Neuronal stem cell (in vitro differentiated cells): ENCODE measurements at places on chromosomes 7 and 10.

DNA sequence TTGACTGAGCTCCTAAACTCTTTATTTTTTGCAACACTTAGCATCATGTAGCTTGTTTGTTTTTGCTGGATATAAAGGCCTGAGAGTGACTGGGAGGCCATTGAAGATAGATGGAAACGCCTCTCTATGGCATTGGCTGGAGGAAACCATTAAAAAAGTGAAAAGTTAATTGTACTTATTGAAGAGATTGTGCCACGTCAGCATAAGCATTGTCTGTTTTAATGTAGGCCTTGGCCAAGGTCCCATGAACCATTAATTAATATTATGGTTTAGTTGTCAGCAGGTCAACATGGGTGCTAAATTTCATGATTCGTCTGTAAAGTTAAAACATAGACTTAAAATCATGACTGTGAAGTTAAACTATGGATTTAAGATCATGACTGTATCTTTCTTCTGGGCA, 178.6 kb downstream of the GATA3 start:
- DNase-seq = no peak

GRCh38 chr10:59333701-59334100, 28.6 kb downstream of the FAM13C start:
- no peak for DNase-seq

- DNase-seq = no peak
These were observed 159.5 kb upstream of the ZMIZ1 start for GRCh38 chr10:78909221-78909620.

- DNase-seq = no peak
These were observed 55.1 kb downstream of the SDK1 start for GRCh38 chr7:3356173-3356572.

- DNase-seq = no peak
These were observed 11.7 kb downstream of the PTPRE start for GRCh38 chr10:127918572-127918971.

- DNase-seq = no peak
These were observed 186.3 kb downstream of the IPMK start for GRCh38 chr10:58081353-58081752.

GRCh38 chr7:47697543-47697942, 115.6 kb upstream of the TNS3 start:
- DNase-seq = no peak

GRCh38 chr7:132092106-132092505, 484.2 kb downstream of the PLXNA4 start:
- DNase-seq = no peak

DNA sequence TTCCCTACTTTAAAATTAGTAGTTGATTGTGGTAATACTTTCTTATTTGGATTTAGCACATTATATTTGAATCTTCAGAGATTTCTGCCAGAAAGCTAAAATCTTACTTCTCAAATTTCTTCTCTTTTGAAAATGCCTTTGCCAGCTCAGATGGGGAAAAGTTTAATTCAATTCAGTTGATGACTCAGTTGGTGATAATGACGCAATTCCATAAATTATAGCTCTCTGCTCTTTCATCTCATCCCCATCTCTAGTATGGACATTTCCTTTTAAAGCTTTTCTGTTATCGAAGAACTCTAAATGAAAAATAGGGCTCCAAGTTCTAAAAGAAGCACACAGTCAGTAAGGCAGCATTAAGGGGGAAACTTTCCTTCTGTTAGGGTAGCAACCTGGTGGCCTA, 25.5 kb downstream of the RNLS start:
- no peak for DNase-seq

DNA sequence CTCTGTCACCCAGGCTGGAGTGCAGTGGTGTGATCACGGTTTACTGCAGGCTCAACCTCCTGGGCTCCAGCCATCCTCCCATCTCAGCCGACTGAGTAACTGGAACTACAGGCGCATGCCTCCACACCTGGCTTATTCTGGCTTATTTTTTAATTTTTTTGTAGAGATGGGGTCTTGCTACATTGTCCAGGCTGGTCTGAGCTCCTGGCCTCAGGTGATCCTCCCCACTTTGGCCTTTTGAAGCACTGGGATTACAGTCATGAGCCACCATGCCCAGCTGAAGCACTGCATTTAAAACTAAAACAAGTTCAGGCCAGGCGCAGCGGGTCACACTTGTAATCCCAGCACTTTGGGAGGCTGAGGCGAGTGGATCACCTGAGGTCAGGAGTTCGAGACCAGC, 8.0 kb downstream of the SH3PXD2A start:
- no peak for DNase-seq

GRCh38 chr10:6757158-6757557, 177.1 kb upstream of the PRKCQ start:
- DNase-seq = no peak

- no peak for DNase-seq
These were observed 82.6 kb upstream of the CELF2 start for GRCh38 chr10:10935032-10935431.

- no peak for DNase-seq
These were observed 201.9 kb upstream of the SHH start for GRCh38 chr7:156014201-156014600.

GRCh38 chr7:75850235-75850634, 28.6 kb upstream of the RHBDD2 start:
- no peak for DNase-seq

- DNase-seq = no peak
These were observed 7.4 kb downstream of the HK1 start for GRCh38 chr10:69285699-69286098.

- no peak for DNase-seq
These were observed 373.3 kb upstream of the GALNT17 start for GRCh38 chr7:70758646-70759045.

DNA sequence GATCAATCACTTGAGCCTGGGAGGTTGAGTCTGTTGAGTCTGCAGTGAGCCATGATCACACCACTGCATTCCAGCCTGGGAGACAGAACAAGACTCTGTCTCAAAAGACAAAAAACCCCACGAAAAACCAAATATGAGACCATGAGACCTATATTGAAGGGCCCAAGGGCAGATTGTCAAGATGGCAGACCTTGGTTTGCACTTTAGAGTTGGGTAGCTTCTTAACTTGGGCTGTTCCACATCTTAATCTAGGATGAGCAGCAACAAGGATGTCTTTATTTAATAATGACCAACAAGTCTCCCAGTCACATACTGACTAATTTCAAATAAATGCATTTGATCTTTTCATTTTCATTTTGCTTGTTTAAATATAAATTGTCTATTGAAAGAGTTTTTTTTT, 43.8 kb downstream of the KAT6B start:
- DNase-seq = no peak

DNA sequence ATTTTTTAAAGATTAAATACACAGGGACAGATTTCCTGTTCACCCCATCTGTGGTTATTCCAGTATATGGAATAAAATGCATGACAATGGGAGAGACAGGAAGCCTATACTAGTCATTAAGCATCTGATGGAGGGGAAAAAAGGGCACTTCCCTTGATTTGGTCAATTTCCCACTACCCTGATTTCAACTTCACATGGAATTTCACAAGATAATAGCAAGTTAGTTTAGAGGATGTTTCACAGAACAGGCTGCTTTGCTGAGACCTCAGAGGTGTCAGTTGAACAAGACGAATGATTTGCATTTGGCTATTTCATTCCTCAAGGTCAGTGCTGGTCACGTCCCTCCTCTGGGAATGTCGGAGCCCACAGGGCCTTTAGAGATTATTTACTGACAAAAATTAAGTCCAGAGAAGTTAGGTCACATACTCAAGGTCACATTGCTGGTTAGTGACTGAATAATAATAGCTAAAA, 4.7 kb upstream of the ITPRIP start:
- no peak for DNase-seq

DNA sequence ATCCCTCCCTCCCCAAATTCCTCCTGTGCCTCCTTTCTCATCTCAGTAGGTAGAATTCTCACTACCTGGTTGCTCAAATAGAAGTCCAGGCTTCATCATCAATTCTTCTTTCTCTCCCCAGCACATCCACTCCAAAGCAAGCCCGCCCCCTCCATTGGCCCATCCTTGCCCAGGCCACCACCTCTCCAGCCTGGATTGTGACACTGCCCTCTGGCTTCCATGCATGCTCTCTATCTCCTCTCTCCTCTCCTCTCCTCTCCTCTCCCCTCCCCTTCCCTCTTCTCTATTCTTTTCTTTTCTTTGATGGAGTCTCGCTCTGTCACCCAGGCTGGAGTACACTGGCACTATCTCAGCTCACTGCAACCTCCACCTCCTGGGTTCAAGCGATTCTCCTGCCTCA, 144.9 kb downstream of the UBE2H start:
- no peak for DNase-seq

DNA sequence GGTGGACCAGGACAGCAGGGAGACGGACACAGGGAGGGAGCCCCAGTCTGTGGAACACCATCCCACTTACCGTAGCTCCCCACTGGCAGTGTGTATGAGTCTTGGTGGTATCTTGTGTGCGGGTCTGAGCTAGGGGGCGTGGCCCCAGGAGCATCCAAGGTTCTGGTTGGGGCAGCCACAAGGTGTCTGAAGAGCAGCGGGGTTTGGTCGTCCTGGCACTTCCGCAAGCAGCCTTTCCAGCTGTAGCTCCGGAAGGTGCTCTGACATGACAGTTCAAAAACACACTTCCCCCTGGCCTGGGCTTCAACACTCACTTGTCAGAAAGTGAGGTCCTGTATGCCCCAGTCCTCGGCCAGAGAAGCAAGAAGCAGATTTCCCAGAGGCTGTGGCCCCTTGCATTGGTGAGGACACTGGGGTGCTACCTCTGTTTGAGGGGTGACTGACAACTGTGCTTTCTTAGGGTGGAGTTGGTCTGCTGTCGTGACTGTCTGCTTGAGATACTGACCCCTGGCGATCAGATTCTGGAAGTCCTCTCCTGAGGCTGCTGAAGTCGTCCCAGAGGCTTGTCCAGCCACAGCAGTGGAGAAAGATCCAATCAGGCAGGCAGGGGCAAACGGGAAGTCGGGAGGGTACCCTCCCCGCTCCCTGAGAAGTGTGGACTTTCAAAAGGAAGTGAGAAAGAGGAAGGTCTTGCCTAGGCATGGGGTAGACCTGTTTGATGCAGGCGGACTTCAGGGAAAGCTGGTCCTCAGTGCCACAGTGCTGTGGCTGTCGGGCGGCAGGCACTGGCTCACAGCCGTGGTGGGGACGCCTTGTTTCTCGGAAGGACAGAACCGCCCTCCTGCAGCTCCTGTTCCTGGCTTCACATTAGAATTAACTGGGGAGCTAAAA, 51.4 kb upstream of the PFKFB3 start:
- no peak for DNase-seq

- DNase-seq = no peak
These were observed 3.2 kb downstream of the ZNF800 start for GRCh38 chr7:127389321-127389720.

DNA sequence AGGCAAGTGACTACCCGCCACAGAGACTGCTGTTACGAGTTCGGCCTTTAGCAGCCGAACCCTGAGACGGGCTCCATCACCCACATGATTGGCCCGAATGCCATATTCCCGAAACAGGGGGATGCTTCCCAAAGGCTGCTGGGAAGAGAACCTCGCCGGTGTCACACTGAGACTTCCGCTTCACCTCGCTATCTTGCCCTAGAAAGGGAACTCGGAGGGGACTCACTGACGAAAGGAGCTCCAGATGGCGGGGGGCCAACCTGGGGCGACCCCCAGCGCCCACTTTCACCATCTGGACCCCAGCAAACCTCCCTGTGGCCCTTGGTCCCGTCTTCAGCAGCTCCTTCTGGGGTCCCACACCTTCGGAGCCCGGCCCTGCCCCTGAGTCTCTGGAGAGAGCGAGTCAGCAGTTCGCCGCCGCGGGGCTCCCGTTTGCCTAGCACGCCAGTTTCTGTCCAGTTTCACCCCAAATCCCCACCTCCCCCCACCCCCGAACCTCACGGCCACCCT, 529 bp downstream of the HPS1 start:
- peak; percentile 30 for DNase-seq

GRCh38 chr10:19316204-19316870, 267.7 kb downstream of the MALRD1 start:
- no peak for DNase-seq

DNA sequence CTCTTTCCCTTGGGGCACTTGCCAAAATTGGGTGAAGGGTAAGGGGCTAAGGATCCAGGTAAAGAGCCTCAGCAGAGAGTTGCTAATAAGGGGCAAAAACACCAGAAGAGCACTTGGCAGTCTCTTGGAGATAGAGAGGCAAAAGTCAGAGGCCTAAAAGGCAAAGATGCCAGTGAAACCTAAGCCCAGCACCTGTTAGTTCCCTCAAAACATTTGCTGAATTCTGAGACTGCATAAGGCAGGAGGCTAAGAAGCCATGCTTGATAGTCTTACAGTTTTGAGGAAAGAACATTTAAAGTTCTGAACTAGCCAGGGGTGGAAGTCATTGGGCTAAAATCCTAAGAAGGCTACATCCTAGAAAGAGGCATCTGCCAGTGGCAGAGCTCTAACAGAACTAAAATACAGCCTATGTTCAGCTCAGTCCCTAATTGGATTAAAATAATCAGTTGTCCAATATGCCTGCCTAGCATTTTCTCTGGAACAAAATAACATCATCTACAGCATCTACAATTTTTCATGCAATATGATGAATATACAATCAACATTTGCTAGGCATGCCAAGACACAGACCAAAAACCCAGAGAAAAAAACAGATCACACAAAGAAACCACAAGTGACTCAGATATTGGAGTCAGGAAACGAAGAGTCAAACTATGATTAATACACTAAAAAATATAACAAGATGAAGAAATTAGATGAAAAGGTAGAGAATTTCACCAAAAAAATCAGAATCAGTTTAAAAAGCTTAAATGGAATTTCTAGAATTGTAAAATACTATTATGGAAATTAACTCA, 7.7 kb downstream of the HTR7 start:
- no peak for DNase-seq

DNA sequence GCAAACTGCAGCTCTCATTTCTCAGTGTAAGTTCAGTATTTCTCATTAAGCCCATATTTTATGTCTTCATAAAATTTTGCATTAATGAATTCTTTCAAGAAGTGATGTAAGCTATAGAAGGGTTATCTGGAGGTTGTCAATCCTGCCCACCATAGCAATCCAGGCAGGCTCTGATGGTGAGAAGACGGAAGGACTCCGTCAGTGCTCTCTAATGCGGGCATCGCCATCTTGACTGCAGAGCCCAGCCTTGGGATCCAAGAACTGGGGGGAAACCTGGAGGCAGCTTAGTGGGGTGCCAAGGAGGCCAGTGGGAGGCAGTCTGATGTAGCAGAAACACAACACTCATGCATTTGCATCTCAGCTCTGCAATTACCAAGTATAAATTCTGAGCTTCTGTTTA, 707.4 kb upstream of the NRP1 start:
- DNase-seq = no peak

GRCh38 chr7:28554802-28555471, 142.6 kb downstream of the CREB5 start:
- no peak for DNase-seq

GRCh38 chr7:68474661-68475216, 1123.5 kb upstream of the AUTS2 start:
- no peak for DNase-seq

DNA sequence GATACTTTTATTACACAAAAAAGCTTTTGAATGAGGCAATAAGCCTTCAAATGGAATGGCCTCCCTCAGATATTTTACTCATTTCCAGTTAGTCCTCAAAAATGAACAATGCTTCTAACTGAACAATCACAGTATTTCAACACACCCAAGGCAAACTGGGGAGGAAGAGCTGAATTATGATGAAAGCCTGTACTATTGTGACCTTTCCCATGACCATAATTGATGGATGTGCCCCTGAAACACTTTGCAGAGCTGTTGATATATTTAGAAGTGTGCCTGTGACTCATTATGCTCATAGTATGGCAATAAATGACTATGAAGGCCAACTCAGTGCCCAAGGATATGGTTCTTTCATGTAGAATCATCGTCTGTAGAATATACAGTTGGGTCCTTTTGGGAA, 248.1 kb downstream of the AHR start:
- no peak for DNase-seq
